ACHN (cell line): ENCODE measurements at places on chromosomes 5 and 9.

DNA sequence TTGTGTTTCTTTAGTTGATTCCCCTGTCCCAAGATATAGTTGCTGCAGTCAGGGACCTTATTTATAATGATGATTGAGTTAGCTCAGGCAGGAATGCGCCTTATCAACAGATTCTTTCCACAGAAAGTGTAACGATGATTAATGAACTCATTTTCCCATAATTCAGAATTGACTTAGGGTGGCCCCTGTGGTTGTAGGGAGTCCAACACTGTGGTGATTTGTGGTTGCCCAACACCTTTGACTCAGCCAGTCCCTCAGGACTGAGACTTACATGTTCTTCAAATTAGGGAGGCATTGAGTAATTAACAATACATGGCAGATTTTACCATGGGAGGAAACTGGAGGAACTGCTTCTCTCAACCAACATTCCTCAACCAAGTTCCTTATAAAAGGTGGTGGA, 221.9 kb downstream of the GABRG2 start:
- DNase-seq, result no peak

- DNase-seq, result no peak
Observed at GRCh38 chr5:152274224-152274623, 130.9 kb downstream of the NMUR2 start.

- DNase-seq, result no peak
Observed at GRCh38 chr9:88739373-88739772, 204.4 kb downstream of the NXNL2 start.

- DNase-seq, result no peak
Observed at GRCh38 chr5:134142052-134142451, 27.6 kb downstream of the TCF7 start.

DNA sequence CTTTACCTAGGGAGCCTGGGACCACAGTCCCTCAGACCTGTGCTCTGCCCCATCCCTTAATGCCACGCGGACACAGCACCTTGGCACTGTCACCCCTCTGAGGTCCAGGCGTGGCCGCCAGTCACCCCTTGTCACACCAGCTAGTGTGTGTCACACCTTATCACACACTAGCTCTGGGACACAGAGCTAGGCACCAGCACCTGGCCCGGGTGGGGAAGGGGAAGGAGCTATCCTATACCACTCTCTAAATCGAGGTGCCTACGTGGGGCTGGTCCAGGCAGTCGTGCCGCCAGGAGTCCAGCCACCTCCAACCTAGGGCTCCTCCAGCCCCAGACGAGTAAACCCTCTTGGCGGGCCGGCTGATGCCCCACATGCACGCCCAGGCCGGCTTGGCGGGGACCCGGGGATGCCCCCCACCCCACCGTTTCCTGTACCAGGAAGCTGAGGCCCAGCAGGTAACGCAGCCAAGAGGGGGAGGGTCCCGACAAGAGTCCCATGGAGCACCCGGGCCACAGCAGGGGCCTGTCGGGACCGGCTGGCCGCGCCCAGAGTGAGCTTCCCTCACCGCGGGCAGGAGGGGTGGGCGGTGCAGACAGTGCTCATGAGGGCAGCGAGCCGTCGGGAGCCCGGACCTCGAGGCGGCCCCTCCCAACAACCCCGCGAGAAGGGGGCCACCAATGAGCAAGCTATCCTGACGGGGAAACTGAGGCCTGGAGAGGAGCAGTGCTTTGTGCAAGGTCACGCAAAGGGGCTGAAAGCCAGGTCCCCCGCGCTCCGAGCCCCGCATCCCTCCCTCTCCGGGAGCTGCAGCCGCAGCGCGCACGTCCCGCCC, 550 bp downstream of the CORO2A start:
- DNase-seq, result peak; percentile 7

DNA sequence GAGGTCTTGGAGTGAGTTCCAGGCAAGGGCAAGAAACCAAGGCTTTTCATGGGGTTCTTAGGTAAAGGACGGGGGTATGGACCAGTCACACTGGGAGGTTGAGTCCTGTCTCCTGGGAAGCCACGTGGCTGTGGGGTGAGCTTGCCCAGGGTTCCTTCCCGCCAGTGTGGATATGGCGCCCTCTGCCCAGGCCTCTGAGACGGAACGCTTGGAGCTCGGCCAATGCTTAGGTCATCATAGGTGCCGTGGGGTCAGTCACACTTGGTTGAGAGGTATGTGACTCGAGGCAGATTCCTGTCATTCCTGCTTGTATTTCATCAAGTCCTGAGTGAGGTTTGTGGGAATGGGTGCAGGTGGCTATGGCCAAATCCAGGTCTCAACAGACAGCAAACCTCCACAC, 46.2 kb downstream of the TENT4A start:
- peak; percentile 83 for DNase-seq

- no peak for DNase-seq
Observed at GRCh38 chr9:135394131-135394530, 85.5 kb upstream of the PPP1R26 start.

DNA sequence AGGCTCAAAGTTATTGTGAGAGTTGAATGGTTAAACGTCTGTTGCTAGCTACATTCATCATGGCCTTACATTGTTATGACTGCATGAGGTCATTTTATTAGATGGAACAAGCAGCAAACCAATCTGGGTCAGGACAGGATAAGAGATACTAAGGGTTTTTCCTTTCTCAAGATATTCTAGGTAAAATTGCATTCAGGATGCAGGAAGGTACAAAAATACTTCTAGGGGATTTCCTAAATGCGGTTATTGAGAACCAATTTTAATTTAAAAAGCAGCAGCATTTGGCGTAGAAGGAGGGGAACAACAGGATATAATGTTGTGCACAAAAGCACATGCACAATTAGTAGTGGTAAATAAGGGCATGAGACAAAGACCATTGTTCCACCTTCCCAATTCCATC, 39.2 kb upstream of the LURAP1L start:
- DNase-seq, result no peak

DNA sequence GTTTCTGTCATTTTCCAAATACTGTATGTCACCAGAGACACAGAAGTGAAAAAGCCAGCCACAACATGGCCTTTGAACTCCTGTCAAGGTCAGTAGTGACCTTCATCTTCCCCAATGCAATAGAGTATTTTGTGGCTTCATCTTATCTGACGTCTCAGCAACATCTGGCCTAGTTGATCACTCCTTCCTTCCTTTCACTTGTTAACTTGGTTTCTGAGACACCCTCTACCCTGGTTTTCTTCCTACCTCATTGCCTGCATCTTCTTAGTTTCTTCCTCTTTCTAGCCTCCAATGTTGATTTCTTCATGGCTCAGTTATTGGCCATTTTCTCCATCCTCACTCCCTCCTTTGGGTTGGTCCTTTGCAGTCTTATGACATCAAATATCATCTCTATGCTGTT, 36.3 kb downstream of the GLIS3 start:
- no peak for DNase-seq

DNA sequence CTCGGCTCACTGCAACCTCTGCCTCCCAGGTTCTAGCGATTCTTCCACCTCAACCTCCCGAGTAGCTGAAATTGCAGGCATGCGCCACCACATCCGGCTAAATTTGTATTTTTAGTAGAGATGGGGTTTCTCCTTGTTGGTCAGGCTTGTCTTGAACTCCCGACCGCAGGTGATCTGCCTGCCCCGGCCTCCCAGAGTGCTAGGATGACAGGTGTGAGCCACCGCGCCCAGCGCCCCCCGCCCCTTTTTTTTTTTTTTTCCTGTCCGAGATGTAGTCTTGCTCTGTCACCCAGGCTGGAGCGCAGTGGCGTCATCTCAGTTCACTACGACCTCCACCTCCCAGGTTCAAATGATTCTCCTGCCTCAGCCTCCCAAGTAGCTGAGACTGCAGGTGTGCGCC, 6.6 kb downstream of the ATP6V1G1 start:
- no peak for DNase-seq

GRCh38 chr9:115615000-115615401, 497.0 kb upstream of the TNC start:
- no peak for DNase-seq

DNA sequence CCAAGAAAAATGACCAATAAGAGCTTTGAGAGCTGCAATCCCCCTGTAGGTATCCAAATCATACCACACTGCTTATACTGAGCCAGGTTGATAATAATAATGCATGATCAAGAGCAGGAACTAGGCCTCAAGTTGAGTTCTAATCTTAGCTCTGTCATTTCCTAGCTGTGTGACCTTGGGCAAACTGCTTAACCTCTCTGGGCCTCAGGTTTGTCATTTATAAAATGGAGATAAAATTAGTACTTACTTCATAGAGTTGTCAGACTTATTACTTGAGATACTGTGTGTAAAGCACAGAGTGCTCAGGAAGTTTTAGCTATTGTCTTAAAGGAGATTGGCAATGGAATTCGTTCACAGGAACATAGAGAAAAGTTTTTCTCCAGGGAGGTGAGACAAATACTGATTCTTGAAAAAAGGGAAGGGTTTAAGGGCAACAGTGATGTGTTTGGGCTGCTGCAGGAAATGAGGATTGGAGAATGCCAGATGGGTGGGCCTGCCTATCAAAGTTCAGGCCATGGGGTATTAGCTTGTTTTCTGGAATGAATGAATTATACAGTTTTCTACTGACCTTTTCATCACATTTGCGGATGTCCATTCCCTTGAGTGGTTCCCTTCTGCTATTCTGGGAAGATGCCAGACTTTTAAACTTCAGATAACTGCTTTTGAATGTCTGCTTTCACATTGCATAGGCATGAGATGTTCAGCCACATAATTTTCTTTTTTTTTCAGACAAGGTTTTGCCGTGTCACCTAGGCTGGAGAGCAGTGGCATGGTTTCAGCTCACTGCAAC, 10.2 kb upstream of the ATP6V0E1 start:
- no peak for DNase-seq

GRCh38 chr5:17172791-17173190, 44.6 kb upstream of the BASP1 start:
- DNase-seq, result no peak

DNA sequence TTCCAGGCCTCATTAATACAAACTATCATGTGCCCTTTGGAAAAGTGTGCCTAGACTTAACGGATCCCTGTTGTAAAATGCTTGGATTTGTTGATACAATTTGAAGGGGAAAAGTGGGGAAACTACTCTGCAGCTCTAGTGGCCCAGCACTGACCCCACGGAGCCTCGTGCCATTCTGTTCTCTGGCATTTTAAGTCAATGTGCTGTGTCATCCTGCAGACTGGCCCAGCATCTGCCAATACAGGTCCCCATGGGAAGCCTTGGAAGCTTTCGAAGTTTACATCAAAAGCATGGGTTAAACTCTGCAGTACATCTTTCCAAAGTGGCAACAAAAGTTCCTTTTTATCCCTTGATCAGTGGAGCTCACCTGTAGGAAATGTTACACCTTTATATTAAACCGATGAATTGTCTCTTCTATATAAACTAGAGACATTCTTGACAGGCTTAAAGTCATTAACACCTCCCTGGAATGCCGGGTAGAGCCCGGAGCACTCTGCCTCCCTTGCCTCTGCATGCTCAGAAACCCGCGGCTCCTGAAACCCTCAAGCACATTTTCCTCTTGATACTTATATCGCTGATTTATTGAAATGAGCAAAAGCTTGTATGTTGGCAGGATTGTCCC, 596.0 kb upstream of the ADAMTS16 start:
- DNase-seq, result no peak

- DNase-seq, result peak; percentile 87
Observed at GRCh38 chr9:38008168-38009034, 60.6 kb downstream of the SHB start.

DNA sequence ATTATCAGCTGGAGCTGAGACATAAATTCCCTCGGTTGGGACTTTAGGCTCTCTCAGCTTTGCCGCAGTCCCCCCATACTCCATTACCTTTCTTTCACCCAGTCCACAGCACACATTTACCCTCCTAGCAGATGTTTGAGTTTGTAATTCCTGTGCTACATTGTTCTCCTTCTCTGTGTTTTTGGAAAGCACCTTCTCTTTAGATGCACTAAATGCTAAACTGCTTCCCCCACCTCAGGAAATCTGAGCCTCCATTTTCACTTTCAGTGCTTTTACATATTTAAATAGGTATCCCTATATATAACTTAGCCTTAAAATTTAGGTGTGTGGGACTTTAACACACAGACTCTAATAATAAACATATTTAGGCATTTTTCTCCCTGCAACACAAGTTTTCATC, 356.9 kb downstream of the NFIB start:
- DNase-seq, result no peak

- no peak for DNase-seq
Observed at GRCh38 chr5:126300293-126300692, 122.9 kb upstream of the GRAMD2B start.

DNA sequence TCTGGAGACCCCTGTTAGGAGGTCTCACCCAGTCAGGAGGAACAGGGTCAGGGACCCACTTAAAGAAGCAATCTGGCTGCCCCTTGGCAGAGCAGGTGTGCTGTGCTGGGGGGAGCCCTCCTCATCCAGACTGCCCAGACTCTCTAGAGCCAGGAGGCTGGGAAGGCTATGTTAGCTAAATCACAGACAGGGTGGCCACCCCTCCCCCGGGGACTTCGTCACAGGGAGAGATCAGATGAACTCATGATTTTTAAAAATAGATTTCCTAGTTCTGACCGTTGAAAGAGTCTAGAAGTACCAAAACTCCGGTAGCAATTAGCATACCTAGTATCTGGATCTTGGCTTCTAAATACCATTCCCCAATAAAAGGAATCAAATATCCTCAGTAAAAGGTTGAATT, 35.0 kb upstream of the FOXB2 start:
- no peak for DNase-seq

- no peak for DNase-seq
Observed at GRCh38 chr9:136584401-136584932, 38.6 kb upstream of the NOTCH1 start.

- no peak for DNase-seq
Observed at GRCh38 chr5:12658871-12659446, 754.7 kb upstream of the CTNND2 start.

GRCh38 chr5:161167016-161167767, 315.2 kb upstream of the ATP10B start:
- DNase-seq, result no peak

DNA sequence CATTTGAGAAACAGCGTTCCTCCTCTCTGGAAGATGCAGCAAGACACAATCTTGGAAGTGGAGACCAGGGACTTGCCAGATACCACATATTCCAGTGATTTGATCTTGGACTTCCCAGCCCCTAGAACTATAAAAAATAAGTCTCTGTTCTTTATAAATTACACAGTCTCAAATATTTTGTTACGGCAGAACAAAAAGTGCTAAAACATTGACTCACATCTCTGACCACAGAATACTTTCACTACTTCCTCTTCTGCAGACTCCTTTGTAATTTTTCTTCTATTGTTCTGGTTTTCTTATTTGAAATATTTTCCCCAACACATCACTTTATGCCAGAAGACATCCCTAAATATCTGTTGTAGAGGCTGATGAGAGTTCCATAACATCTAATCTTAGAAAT, 706.1 kb upstream of the CDH18 start:
- DNase-seq, result no peak

- DNase-seq, result peak; percentile 91
Observed at GRCh38 chr5:176536902-176537553, at the start of gene RNF44. RNF44 (minus strand) TSS chr5:176537402; CDS start chr5:176532472, 4,930 bp downstream.

GRCh38 chr9:77276799-77277198, 99.5 kb downstream of the VPS13A start:
- no peak for DNase-seq
